ENCODE measurements at places on chromosomes 3 and 15. TPM values are rescaled to one million over a fixed set of nuclear protein-coding genes. Genes with fewer than 3 reads are reported as not detected.

Gene RAD51
- polyA plus RNA-seq: 12.7 TPM

Gene IL17RD
- 12.4 TPM for polyA plus RNA-seq

Gene RETNLB
- not detected for polyA plus RNA-seq

Gene SCG5
- 12.7 TPM for polyA plus RNA-seq

Gene ITPKA
- polyA plus RNA-seq: 1.1 TPM

Gene ST3GAL6
- 18.6 TPM for polyA plus RNA-seq

Gene PSMD6
- polyA plus RNA-seq: 91.8 TPM

Gene KLHL6
- 1.7 TPM for polyA plus RNA-seq

Gene CILP
- 1.6 TPM for polyA plus RNA-seq

Gene CYP1A1
- polyA plus RNA-seq: 0.81 TPM

Gene COL6A6
- polyA plus RNA-seq: 55.8 TPM

Gene IGF2BP2
- 78.9 TPM for polyA plus RNA-seq

Gene RBP2
- polyA plus RNA-seq: 0.26 TPM

Gene ATP8B4
- 2.8 TPM for polyA plus RNA-seq

Gene ADGRG7
- polyA plus RNA-seq: not detected

Gene GP9
- polyA plus RNA-seq: 2.3 TPM

Gene CLDN1
- 3.5 TPM for polyA plus RNA-seq

Gene ISLR2
- polyA plus RNA-seq: 8.4 TPM

Data from left lung (tissue), 14 donors.